NCI-H2029 treated with DMSO at 0.1 percent for 48 hours (cell line): ENCODE measurements at places on chromosomes 4 and X.

DNA sequence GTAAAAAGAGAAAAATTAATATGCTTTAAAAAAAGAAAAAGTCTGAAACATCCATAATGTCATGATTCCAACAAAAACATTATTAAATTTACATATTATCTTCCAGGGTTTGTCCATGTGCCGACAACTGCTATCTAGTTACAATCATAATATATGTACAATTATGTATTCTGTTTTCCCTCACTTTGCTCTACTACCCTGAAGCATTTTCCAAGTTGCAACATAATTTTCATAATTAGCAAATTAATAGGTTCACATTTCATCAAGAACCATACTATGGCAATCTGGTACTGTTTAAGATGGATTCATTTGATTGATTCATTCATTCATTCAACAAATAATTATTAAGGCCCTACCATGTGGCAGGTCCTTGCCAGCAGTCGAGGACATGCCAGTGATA is 128.9 kb upstream of the LEF1 start:
- no peak for DNase-seq

DNA sequence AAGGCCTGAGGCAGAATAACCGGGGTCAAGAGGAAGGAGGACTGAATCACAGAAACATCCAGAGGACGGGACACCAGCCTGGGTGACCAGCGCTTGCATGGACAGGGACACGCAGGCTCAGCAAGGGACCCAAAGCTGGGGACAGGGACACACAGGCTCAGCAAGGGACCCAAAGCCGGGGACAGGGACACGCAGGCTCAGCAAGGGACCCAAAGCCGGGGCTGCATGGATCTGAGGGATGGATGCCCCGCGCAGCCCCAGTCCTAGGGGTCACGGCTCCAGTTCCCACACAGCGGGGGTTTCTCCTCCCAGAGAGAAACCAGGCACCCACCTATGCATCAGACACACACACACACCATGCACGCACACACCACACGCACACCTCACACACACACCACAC is 32.5 kb downstream of the FAM53A start:
- DNase-seq, result no peak

- DNase-seq, result no peak
Measured at GRCh38 chr4:61373901-61374440, 173.8 kb downstream of the ADGRL3 start.

DNA sequence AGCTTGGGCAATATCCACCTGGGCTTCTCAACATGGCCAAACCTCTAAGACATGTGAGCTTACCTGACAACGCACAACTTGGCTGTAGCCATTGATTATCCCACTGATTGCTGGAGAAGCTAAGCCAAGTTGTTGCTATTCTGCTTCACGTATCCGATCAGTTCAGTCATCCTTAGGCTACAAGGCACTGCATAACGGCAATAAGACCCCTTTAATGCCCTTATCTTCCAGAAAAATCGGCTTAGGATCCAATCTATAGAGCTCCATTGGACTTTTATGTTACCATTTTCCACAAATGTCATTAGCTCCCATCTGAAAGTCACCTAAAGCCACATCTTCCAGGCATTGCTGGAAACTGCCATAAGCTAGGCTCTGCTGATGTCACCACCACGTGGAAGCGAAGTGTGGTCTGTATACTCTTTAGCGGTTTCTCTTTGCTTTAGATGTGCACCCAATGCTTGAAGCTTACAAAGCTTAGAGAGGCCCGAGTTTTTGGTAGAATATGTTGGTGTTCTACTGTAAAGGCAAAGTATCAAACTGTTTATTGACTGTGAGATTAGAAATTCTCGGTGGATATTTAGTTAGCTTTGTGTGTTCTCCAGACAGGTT is 163.1 kb downstream of the CPE start:
- DNase-seq, result no peak

DNA sequence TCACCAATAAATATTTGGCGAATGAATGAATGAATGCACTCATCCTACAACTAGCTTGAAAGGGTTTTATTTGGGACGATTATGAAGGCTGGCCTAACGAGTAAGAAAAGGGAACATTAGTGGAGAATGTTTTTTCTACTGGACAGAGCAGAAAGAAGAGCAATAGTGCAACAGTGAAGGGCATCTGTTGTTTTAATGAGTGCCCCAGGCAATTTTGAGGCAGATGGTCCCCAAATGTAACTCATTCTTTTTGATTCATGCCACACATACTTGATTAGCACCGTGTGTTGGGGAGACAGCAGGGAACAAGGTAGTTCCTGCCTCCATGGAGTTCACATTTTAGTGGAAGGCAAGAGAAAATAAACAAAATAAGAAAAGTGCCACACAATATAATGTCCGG is 22.7 kb upstream of the INTS6L start:
- DNase-seq, result no peak

GRCh38 chrX:134513091-134513490 is 53.1 kb downstream of the HPRT1 start:
- no peak for DNase-seq
